ENCODE measurements at places on chromosomes 6 and 20. TPM values are rescaled to one million over a fixed set of nuclear protein-coding genes. Genes with fewer than 3 reads are reported as not detected.

Gene MDC1
- total RNA-seq, result 13.2 TPM

Gene RUNX2
- total RNA-seq, result 8.3 TPM

Gene CYP21A2
- 0.14 TPM for total RNA-seq

Gene SAPCD1
- 1.2 TPM for total RNA-seq

Gene LPIN3
- total RNA-seq, result 7.0 TPM

Gene ZNF334
- total RNA-seq, result 2.7 TPM

Gene KPNA5
- 12.8 TPM for total RNA-seq

Gene DLK2
- total RNA-seq, result 0.30 TPM

Gene VPS52
- total RNA-seq, result 32.4 TPM

Gene BPIFA1
- not detected for total RNA-seq

Gene KIF6
- 0.55 TPM for total RNA-seq

Gene TCP11
- total RNA-seq, result 0.46 TPM

Gene SLC22A1
- total RNA-seq, result 1.4 TPM

Gene ADGRF4
- 0.23 TPM for total RNA-seq

Gene MCHR2
- total RNA-seq, result not detected

Gene RNF182
- total RNA-seq, result 0.30 TPM

Gene APCDD1L
- 92.5 TPM for total RNA-seq

Gene RHAG
- total RNA-seq, result not detected

Gene COL12A1
- total RNA-seq, result 534 TPM

Gene ADAM33
- total RNA-seq, result 18.7 TPM

Gene STMND1
- total RNA-seq, result not detected

Gene TMEM151B
- total RNA-seq, result 0.05 TPM

Gene ZNF391
- 2.4 TPM for total RNA-seq

Gene HDGFL1
- total RNA-seq, result not detected

Gene RBM24
- 16.2 TPM for total RNA-seq

Gene RIPOR2
- total RNA-seq, result 0.42 TPM

Gene CYP39A1
- total RNA-seq, result not detected

Gene TNF
- total RNA-seq, result under 0.01 TPM

Gene TRIM10
- total RNA-seq, result not detected

Gene LY6G6C
- not detected for total RNA-seq

Gene POM121L2
- not detected for total RNA-seq

Gene SMLR1
- total RNA-seq, result not detected

Gene SLC25A27
- total RNA-seq, result 2.4 TPM

Gene PRDM1
- 8.0 TPM for total RNA-seq

Gene TDP2
- total RNA-seq, result 21.1 TPM

Gene BMP2
- total RNA-seq, result 35.0 TPM

Gene SGK2
- 0.74 TPM for total RNA-seq

Gene KCNB1
- not detected for total RNA-seq

Gene SSTR4
- not detected for total RNA-seq

Gene TMEM63B
- 56.4 TPM for total RNA-seq

Gene OTOR
- total RNA-seq, result not detected

Gene CNR1
- not detected for total RNA-seq

Gene PDYN
- total RNA-seq, result not detected

Gene LHFPL5
- not detected for total RNA-seq

Gene LY6G6F
- not detected for total RNA-seq

Gene CSNK2B
- 73.6 TPM for total RNA-seq

Gene AFG1L
- total RNA-seq, result 5.0 TPM

Gene SLC12A5
- 0.30 TPM for total RNA-seq

Gene SCRT2
- not detected for total RNA-seq

Gene MOCS1
- 14.3 TPM for total RNA-seq

Gene FABP7
- not detected for total RNA-seq

Gene SYNCRIP
- 122 TPM for total RNA-seq

Gene CABLES2
- 2.4 TPM for total RNA-seq

Gene TNFRSF6B
- 95.5 TPM for total RNA-seq

Gene MOG
- not detected for total RNA-seq

Gene ANKRD60
- not detected for total RNA-seq

Gene GABRR1
- total RNA-seq, result not detected

Gene VSX1
- not detected for total RNA-seq

Measured in smooth muscle cell of the umbilical artery (primary cell).